ENCODE measurements at places on chromosomes 6 and 20.

- DNase-seq = no peak
Measured at GRCh38 chr6:81636930-81637568, 115.4 kb downstream of the TENT5A start.

GRCh38 chr20:44593751-44594150, 11.4 kb downstream of the PKIG start:
- no peak for DNase-seq

DNA sequence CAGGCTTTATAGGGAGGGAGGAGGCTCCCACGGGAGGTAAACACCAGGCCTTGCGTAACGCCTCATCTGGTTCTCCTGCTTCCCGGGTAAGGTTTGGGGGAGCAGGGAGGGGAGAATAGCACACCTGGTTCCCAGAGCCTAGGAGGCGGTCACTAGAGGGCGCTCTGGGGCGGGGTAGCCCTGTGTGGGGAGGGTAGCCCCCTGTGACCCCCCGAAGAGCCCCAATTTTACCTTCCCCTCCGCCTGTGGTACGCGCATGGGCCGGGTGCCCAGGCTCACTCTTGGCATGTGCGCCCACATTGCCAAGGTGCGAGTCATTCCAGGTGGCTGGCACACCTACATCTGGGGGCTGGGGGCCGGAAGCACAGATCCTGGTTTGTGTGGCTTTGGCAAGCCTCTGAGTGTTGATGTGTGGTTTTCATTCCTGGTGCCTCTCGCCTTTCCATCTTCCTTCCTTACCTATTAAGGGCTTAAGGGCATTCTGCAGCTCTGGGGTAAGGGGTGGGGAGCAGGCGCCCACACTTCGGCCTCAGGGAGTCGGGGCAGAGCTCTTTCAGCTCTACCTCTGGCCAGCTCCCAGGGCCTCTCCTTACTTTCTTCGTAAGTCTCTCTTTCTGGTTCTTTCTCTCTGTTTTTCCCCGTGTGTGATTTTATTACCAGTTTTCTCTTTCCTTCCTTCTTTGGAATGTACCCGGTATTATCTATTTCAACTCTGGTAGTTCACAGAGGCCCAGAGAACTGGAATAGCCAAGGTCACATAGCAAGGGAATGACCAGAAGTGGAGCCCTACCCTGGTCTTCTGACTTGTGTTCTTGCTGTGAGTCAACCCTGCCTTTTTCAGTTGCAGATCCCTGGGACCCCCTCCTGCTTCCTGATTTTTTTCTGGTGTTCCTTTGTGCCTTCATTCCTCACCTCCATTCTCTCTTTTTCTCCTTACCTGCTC, 492 bp upstream of the RNF39 start:
- no peak for DNase-seq

DNA sequence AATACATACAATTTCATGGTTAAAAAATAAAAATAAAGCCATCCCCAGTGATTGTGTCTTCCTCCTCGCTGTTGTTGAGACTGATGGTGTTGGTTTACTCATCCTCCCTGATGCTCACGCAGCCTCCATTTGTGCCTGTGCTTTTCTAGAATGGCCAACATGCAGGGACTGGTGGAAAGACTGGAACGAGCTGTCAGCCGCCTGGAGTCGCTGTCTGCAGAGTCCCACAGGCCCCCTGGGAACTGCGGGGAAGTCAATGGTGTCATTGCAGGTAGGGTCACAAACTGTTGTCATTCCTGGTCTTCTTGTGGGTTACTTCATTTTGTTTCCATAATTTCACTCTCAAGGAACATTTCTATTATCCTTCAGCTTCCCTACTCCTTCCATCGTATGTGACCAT, 28.0 kb downstream of the CAP2 start:
- no peak for DNase-seq

DNA sequence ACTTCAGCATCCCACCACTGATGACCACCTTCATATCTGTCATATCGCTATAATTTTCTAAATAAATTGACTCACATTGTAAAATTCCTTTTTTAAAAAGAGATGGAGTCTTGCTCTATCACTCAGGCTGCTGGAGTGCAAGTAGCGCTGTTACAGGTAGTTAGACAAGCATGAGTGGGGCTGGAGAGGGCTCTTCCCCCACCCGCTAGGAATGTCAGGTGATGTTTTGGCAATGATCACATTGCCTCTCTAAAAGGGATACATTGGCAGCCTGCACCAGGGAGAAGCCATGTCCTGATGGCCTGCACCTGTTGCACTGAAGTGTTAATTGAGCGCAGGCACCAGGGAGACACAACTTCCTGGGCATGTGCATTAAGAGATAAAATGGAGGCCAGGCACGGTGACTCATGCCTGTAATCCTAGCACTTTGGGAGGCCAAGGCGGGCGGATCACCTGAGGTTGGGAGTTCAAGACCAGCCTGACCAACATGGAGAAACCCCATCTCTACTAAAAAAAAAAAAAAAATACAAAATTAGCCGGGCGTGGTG, 16.9 kb upstream of the SLC22A16 start:
- DNase-seq = no peak

GRCh38 chr6:1672379-1672778, 62.7 kb downstream of the FOXC1 start:
- no peak for DNase-seq

- DNase-seq = no peak
Measured at GRCh38 chr6:2797564-2798031, 32.4 kb downstream of the WRNIP1 start.

GRCh38 chr20:54229566-54230160, 21.8 kb downstream of the PFDN4 start:
- DNase-seq = no peak

GRCh38 chr20:33444797-33445560, 1.4 kb upstream of the SNTA1 start:
- no peak for DNase-seq

DNA sequence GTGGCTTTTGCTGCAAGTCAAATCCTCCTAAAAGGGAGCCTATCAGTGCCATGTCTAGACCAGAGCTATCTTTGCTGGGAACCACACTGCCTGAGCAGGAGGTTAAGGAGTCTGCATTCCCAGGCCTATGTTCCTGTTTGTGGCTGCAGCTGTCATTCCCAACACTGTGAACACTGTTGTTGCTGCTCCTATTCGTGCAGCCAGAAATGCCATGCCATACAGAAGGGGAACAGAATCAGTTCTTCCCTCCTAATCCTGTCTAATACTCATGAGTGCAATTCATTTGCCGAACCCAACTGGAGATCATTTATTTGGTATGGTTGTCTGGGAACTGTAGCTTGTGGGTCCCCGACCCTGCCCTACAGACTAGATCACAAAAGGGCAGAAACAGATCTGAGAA, 406.5 kb upstream of the GJE1 start:
- no peak for DNase-seq
